ENCODE measurements at places on chromosomes 1 and 21.

DNA sequence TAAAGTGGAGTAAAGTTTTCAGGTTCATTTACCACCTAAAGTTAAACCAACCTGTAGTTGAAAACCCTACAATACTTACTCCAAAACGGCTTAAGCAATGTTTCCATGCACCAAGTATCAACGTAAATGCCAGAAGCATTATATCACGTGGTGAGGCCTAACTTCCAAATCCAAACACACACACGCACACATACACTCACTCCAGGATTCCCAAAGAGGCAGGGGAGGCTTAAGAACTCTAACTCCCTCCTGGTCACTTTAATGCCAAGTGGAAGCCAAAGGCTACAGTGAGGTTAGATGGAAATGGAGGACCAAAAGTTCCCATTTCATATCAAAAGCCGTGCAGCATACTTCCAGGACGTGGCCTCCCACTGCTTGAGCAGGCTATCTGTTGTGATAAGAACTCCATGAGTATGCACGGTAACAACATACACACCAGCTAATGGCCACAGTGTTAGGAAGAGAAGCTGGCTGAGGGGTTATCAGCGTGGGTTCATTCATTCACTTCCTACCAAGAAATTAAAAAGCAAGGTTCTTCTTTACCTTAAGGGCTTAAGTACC is 224.1 kb downstream of the SLC45A1 start:
- no peak for DNase-seq

GRCh38 chr1:17849216-17849615 is 94.1 kb downstream of the ACTL8 start:
- DNase-seq, result no peak

DNA sequence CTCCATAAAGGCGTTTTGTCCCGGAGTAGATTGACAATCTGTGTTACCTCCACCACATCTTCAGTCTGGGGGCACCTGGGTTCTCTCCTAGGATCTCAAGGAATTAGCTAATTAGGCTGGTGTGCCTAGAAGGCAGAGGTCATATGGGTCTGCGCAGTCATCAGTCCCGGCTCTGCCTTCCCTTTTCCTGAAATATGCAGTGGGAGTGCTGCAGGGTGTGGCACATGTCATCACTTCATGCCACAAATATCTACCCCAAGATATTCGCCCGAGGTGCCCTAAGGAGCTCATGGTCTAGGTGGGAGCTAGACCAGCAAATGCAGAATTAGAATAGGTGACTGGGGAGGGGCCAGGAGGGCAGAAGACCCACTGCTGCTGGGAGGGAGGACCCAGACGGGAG is 42.9 kb downstream of the ACTL8 start:
- DNase-seq, result no peak

DNA sequence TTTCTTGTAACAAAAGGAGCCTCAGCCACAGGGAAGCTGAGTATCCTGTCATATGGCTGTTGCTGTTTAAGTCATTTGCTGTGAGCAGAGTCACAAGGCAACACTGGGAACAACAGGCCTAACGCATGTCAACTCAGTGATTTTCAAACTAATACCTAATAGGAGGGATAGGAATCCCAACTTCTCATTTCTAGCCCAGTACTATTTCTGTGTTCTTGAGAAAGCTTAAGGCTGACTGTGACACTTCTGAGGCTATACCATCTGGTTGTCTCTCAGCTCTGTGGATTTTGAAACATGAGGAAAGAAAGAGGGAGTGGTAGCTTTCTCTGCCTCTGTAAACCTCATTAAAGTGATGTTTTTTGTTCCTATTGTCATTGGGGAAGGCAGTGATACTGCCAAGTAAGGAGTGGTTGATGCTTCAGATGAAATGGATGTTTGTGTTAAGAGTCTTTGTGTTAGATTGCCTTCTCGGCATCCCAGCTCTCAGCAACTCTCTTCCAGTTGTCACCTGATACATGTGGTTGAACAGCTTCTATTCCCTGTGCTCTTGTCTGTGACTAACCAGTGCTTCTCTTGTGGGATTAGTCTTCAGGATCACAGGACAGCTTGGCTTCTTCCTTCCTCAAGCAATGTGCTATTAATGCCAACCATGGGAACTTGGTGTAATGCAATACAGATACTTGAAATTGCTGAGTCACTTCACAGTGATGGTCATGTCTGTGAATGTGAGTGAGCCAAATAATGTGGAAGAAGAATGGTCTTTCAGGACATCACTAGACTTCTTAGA is 166.8 kb upstream of the IVNS1ABP start:
- DNase-seq, result no peak

GRCh38 chr1:86940599-86940998 is 26.2 kb downstream of the HS2ST1 start:
- no peak for DNase-seq

- no peak for DNase-seq
Measured at GRCh38 chr1:68521286-68521685, 24.4 kb upstream of the DEPDC1 start.

DNA sequence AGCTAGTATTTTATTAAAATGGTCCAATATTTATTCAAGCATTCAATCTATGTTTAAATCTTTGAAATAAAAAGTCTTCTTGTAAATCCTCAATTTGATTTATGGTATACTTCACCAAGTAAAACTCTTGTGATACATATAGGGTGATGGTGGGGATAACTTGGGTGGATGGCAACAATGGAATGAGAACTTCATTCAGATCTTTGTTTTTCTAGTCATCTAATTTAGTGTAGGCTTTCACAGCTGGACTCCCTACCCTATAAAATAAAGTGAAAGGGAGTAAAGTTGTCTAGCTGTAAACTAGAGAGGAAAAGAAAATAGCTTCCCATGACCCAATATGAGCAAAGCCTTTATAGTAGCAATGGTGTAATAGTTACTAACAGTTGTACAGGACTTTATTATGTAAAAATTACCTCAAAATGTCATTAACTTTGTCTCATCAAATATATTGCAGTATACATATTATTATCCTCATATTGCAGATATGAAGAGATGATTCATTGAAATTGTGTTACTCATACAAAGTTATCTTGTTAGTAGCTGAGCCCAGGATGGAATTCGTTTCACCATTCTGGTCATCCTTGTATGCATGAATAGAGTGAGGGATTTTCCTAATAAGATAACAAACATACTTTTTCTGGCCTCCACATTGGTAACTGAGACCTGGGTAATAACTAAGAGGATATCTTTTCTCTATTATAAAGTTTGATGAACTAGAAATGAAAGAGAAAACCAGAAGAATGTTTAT is 1377.7 kb upstream of the ADGRL4 start:
- DNase-seq, result no peak

DNA sequence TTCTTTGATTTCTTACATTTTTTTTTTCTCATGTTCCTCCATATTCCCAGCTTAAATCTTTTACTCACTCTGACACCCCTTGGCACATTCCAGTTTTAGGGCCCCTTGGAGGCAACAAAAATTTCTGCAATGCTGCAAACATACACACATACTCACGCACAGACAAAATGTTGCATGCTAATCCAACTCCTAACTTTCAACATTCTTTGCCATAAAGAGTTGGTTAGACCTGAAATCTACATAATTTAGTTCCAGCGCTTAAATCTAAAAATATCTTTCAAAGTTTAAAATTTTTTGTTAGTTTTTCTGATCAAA is 103.9 kb downstream of the PTPN14 start:
- no peak for DNase-seq

GRCh38 chr1:233094691-233095090 is 144.3 kb downstream of the NTPCR start:
- no peak for DNase-seq

GRCh38 chr1:6011161-6011945 is 19.1 kb upstream of the NPHP4 start:
- DNase-seq, result no peak

GRCh38 chr1:182406012-182406411 is 5.5 kb upstream of the TEDDM1 start:
- no peak for DNase-seq

DNA sequence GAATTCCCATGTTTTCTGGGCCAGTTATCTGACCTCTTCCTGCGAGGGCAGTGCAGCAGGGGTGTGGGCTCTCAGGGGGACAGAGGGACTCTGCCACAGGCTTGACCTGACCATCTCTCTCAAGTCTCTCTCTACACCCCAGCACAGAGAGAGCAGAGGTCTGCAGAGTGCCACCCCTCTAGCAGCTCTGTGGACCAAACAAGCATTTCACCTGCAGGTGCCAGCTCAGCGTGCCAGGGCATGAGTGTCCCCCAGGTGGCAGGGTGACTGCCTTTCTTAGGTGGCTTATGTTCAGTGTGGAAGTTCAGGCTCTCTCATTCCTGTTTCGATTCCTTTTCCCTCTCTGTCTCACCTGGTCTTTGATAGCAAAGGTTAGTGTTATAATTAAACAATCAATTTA is 191.3 kb downstream of the CACNA1E start:
- no peak for DNase-seq

DNA sequence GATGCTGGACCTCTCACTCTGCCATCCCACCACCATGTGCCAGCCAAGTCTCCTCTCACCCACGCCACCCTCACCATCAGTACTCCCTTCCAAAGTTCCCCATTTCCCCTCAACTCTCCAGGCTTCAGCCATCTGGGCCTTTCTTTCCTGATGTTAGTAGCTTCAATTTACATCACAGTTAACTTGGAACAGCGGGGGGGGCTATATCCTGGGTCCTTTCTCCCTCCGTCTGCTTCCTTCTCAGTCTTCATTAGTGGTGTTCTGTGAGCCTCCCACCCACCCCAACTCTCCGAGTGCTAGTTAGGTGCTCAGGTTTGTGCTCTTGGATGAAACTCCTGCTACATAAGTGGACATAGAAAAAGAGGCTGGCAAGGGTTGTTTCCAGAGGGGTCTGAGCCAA is 31.9 kb downstream of the KCNC4 start:
- DNase-seq, result no peak

- DNase-seq, result no peak
Measured at GRCh38 chr1:201049248-201049831, 25.8 kb upstream of the KIF21B start.

DNA sequence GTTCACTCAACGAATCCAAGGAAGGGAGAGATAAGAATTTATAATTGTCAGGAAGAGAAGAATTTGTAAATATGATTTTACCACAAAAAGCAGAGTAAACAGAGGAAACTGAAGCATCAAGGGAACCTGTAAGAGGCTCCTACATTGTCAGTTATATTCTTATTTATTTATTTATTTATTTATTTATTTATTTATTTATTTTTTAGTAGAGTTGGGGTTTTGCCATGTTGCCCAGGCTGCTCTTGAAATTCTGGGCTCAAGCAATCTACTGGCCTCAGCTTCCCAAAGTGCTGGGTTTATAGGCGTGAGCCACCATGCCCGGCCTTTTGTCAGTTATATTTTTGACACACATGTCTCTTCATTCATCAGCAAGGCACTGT is 47.1 kb downstream of the FCRL3 start:
- DNase-seq, result no peak

- no peak for DNase-seq
Measured at GRCh38 chr1:113133038-113133437, 60.0 kb downstream of the LRIG2 start.

GRCh38 chr1:59229138-59229537 is 67.8 kb upstream of the FGGY start:
- no peak for DNase-seq

DNA sequence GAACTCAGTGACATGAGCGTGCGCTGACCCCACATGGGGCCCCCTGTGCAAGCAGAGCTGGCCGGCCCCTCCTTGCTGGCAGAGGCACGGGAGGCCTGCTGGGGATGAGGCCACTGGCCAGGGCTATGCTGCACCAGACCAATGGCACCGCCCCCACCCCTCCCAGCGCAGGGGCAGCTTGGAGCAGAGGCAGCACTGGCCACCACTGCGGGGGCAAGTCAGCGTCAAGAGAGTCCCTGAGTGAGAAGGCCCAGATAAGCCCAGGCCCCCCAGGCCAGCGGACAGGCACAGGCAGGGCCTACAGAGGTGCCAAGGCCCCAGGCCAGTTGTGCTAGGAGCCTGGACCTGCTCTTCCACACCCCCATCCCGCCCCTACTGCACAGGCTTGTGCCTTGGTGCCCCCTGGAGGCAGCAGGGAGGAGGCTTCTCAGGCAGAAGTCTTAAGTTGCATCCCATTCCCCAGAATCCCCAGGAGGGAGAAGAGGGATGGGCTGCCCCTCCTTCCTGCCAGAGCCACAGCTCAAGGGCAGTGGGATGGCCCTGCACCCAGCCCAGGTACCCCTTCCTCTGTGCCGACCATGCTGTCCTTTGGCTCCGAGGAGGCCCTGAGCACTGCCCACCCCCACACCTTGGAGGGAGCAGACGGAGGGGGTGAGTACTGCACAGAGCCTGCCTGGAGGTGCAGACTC is 35.8 kb downstream of the EPHX1 start:
- no peak for DNase-seq

- no peak for DNase-seq
Measured at GRCh38 chr1:7727809-7728471, 43.2 kb upstream of the VAMP3 start.

DNA sequence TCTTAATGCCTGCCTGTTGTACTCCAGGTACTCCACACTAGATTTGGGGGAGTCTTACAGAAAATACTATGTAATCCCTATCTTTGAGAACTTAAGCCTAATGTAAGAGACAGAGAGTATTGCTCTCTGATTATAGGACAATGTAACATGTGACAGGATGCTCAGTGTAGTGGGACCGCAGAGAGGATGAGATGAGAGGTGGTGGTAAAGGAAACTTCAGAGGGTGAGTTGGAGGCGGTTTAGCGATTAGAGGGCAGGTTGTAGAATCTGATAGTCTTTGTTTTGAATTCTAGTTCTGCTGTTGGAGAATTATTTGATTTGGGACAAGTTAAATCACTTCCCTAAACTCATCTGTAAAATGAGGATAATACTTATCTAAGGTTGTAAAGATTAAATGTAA is 5.4 kb downstream of the SOAT1 start:
- DNase-seq, result peak; percentile 11

GRCh38 chr1:235075777-235076308 is 52.8 kb downstream of the TOMM20 start:
- DNase-seq, result no peak

GRCh38 chr1:183787704-183788103 is 17.2 kb upstream of the RGL1 start:
- no peak for DNase-seq

GRCh38 chr1:5223206-5223605 is 568.8 kb downstream of the AJAP1 start:
- no peak for DNase-seq

DNA sequence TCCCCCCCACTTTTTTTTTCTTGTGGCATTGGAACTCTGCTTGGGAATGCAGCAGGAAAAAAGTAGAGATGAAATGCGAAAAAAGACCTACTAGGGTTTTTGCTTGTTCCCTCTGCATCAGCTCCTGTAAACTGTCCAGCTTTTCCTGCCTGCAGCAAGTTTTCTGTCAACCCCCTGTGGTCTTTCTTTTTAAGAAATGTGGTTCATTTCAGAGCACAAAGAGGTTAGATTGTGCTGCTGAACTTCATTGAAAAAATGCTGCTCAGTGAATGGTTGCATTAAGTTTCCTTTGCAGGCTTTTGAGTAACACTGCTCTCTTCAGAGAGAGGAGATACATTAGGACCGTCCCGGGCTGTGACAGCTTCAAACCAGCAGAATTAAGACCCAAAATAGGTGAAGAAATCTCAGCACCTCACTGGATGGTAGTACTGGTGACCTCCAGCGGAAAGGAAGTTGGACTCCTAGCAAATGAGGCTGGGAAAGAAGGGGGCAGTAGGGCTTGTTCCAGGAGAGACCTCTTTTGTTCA is 80.7 kb downstream of the NDUFS5 start:
- no peak for DNase-seq

GRCh38 chr21:42063571-42064521 is 7.3 kb upstream of the UMODL1 start:
- peak; percentile 8 for DNase-seq
